ENCODE measurements at places on chromosomes 2 and 18. TPM values are rescaled to one million over a fixed set of nuclear protein-coding genes. Genes with fewer than 3 reads are reported as not detected.

Gene PDCD1
- not detected for total RNA-seq

Gene EPAS1
- total RNA-seq = 41.5 TPM

Gene TNFAIP6
- 51.9 TPM for total RNA-seq

Gene AAK1
- total RNA-seq = 82.6 TPM

Gene UGT1A4
- total RNA-seq = not detected

Gene MAP3K19
- total RNA-seq = not detected

Gene CCNYL1
- total RNA-seq = 24.6 TPM

Gene RUFY4
- total RNA-seq = not detected

Gene RGPD3
- 0.45 TPM for total RNA-seq

Gene PLCD4
- 1.2 TPM for total RNA-seq

Gene ZNF385B
- total RNA-seq = 4.8 TPM

Gene PROM2
- 0.18 TPM for total RNA-seq

Gene SRD5A2
- not detected for total RNA-seq

Gene UPP2
- total RNA-seq = not detected

Gene ZFP36L2
- total RNA-seq = 50.4 TPM

Gene SCN9A
- total RNA-seq = 14.0 TPM

Gene ZNG1B
- 41.0 TPM for total RNA-seq

Gene PTPN2
- total RNA-seq = 29.4 TPM

Gene TFPI
- 72.5 TPM for total RNA-seq

Gene MAP3K20
- total RNA-seq = 68.2 TPM

Gene GALNT14
- total RNA-seq = 0.72 TPM

Gene ANKRD36B
- total RNA-seq = 49.8 TPM

Gene STPG4
- total RNA-seq = not detected

Gene RAB27B
- 1.7 TPM for total RNA-seq

Gene UGT1A1
- total RNA-seq = not detected

Measured in fibroblast of the aortic adventitia (primary cell).